M059J (cell line): ENCODE measurements at places on chromosomes 5 and 9. TPM values are rescaled to one million over a fixed set of nuclear protein-coding genes. Genes with fewer than 3 reads are reported as not detected.

Gene POLE3
- 144 and 155 TPM in 2 replicates for total RNA-seq

DNA sequence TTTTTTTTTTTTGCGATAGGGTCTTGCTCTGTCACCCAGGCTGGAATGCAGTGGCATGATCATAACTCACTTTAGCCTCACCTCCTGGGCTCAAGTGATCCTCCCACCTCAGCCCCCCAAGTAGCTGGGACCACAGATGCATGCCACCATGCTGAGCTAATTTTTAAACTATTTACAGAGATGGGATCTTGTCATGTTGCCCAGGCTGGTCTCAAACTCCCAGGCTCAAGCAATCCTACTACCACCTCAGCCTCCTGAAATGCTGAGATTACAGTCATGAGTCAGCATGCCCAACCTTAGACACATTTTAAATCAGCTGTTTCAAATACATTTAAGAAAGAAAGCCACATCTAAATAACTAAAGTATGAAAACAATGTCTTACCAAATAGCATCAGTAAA, 439.0 kb downstream of the EBF1 start:
- no peak for DNase-seq

Gene FOXD4L4
- 0.07 TPM in 1 of 2 replicates, not detected in the other for total RNA-seq

Gene PLAA
- total RNA-seq = 48.4 and 52.7 TPM in 2 replicates

- no peak for DNase-seq
Observed at GRCh38 chr5:60436518-60436917, 263.4 kb downstream of the DEPDC1B start.

DNA sequence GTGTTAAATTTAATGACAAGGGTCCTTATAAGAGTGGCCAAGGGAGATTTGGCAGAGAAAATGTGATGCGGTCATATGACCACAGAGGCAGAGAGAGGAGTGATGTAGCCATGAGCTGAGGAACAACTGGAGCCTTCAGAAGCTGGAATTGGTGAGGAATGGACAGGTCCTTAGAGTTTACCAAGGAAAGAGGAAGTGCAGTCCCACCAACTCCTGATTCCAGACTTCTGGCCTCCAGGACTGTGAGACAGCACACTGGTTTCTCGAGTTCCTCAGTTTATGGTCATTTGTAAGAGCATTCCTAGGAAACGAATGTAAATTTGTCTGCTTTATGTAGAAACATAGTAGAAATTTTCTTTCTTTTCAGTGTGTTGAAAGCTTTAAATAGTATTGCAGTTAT, 410.1 kb downstream of the CDH18 start:
- DNase-seq = no peak

Gene FGF10
- total RNA-seq = not detected in 2 replicates

DNA sequence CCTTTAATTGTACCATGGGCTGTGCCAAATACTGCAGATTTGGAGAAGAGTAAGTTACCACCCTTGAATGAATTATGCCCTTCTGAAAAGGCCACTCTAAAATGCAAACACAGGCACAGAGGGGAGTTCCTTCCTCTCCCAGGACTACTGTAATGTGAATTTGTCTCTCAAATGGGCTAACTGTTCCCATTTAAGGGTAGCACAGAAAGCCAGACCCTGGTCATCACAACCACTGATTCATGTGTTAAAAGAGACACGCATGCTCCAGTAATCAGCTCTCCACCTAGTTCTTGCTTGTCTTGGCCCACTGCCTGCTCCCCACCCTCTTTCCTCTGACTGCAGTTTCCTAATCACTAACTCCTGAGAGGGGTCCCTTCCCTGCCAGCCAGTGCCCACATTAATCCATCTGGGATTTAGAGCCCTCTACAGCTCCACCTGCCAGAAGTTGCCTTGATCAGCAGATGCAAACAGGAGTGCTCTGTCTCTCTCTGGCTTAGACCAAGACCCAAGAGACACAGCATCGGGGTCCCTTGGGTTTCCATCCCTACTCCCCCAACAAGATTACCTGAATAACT, 382.4 kb downstream of the TMEM167A start:
- no peak for DNase-seq

Gene PAIP1
- 155 and 192 TPM in 2 replicates for total RNA-seq

Gene PITX1
- 4.6 and 15.3 TPM in 2 replicates for total RNA-seq

Gene ANKRD18A
- not detected in 2 replicates for total RNA-seq

Gene ACTL7A
- total RNA-seq = not detected in 2 replicates

Gene TYRP1
- total RNA-seq = 13.4 and 14.1 TPM in 2 replicates

DNA sequence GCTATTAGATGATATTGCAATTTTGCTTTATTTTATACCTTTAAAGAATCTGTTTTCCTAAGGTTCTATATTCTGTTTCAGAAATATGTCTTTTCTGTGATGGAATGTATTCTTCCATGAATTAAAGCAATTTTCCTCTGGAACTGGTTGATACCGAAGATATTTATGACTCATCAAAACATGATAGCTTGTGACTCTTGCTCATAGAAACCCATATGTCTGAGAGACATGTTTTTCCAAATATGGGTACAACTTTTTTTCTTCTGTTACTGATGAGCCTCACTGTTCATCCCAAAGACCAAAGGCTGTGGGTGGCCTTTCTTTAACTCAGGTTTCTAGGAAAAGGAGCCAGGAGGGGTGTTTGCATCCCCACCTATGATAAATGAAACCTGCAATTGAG, 126.1 kb upstream of the PAPPA start:
- peak; percentile 69 for DNase-seq

GRCh38 chr9:33331377-33331891, 41.1 kb downstream of the NFX1 start:
- no peak for DNase-seq

DNA sequence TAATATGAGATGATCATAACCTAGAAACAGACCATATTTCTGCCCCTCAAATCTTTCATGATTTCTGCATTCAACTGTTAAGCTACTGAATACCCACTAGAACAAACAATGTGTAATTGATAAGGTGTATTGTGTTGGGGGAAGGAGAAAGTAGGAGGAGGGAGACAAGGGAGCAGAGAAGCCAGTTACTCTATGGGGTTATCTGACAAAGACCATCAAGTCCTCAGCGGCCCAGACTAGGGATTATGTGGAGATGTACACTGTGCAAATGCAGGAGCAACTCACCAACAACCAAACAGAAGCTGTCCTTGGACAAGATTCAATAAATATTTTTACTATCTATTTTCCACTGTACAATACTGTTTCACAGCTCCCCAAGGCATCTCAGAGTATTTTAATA, 2.7 kb downstream of the NRG2 start:
- DNase-seq = peak; percentile 3

Gene MAP3K1
- 10.2 and 15.4 TPM in 2 replicates for total RNA-seq

Gene LCN1
- not detected in 2 replicates for total RNA-seq

GRCh38 chr5:65478336-65478735, 3.4 kb downstream of the ADAMTS6 start:
- no peak for DNase-seq

GRCh38 chr9:108191065-108191464, 664.7 kb downstream of the ACTL7B start:
- DNase-seq = peak; percentile 28

DNA sequence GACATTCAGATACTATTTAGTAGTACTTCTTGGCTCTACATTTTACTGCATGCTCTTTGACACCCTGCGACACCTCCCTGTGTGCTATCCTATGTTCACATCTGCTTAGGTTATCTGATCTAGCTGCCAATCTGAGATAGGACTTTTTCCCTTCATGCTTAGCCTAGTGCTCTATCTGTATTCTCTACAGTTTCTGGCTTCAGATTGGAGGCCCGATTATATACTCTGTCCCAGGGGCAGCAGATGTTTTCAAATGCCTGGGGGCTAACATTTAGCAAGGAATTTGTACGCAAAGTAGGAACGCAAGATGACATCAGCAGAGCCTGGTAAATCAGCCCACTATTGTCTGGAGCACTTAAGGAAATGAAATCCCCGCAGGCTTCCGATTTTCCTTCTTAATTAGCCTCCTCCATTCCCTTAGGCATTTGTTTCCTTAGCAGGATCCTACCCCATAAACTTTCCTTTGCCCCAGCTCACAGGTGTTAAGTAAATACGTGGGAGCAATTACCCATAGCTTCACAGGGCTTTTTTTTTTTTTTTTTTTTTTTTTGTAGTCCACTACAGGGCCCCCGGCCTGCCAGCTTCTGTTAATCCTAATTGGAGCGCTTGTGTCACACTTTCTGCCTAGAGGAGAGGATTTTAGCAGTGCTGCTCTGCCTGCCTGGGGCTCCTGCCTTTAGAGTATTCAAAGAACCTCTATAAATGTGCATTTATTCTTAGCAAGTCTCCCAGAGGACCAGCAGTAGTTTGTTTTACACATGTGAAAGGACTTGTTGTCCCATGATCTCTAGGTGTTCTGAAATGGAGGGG, 61.1 kb upstream of the LPAR1 start:
- DNase-seq = peak; percentile 14

Gene TUT7
- total RNA-seq = 15.4 and 21.3 TPM in 2 replicates

- no peak for DNase-seq
Observed at GRCh38 chr5:179333796-179334761, 11.2 kb downstream of the ADAMTS2 start.

GRCh38 chr9:91834740-91835139, 115.3 kb downstream of the ROR2 start:
- DNase-seq = no peak

Gene SMIM33
- not detected in 2 replicates for total RNA-seq

GRCh38 chr5:40312205-40312604, 367.5 kb upstream of the PTGER4 start:
- no peak for DNase-seq

- peak; percentile 14 for DNase-seq
Observed at GRCh38 chr5:173839117-173839713, 48.9 kb upstream of the CPEB4 start.

Gene SLCO6A1
- not detected in 2 replicates for total RNA-seq

- no peak for DNase-seq
Observed at GRCh38 chr9:21672761-21673160, 129.7 kb upstream of the MTAP start.

DNA sequence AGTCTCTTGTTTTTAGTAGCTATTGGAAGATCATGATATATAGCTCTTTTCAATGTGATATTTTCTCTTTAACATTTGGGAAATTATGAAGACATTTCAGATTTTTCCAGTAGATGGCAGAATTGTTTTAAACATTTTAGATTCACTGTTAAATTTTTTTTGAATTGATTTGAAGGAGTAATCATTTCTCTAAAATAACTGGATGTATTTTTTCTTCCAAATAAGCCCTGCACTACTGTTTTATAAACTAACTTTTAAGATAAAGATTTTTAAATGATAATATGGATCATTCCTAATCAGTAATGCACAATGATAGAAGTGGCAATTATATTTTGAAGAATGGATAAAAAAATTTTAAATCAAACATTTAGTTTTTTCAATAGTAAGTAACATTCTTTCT, 14.2 kb downstream of the NDUFAF2 start:
- DNase-seq = peak; percentile 39

- no peak for DNase-seq
Observed at GRCh38 chr9:95465115-95465514, 51.7 kb downstream of the PTCH1 start.

GRCh38 chr9:112012026-112012902, 115.7 kb downstream of the UGCG start:
- peak; percentile 99 for DNase-seq

Gene MED22
- total RNA-seq = 27.8 and 38.9 TPM in 2 replicates

GRCh38 chr9:133430244-133430643, 8.1 kb downstream of the ADAMTS13 start:
- DNase-seq = no peak

GRCh38 chr9:13899924-13900323, 414.0 kb downstream of the NFIB start:
- no peak for DNase-seq

Gene SLIT3
- total RNA-seq = 0.17 and 0.62 TPM in 2 replicates

DNA sequence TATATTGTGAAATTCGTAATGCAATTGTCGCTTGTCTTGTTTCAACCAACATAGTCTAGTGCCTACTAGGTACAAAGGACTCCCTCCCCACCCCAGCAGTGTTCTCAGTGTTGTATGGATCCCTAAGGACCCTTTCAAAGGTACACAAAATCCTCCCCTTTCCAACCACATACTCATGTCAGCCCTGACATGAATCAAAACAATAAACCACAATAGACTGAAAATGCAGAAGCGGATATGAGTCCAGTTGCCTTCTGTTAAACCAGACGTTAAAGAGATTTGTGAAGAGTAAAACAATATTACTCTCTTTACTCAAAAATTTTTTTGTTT, 82.4 kb upstream of the IFNK start:
- DNase-seq = no peak
